ENCODE measurements at places on chromosomes 2 and 18.
A peak's percentile ranks its signal among the peaks of the same experiment; 100 is the strongest.

GRCh38 chr2:158735822-158736580, 59.1 kb upstream of the DAPL1 start:
- DNase-seq, result no peak

DNA sequence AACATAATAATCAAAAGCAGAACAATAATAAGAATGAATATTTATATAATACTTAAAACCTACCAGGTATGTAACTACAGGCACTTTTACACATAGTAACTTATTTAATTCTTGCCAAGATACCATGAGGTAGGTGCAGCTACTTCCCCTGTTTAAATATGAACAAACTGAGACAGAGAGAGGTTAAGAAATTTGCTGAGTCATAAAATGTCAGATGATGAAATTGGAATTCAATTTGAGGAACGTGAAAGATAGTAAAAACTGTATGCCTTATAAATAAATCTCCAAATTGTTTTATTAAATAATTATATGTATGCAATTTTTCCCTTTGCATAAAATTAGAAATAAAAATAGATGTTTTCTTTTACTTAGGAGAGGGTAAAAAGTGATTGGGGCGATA, 1103.3 kb upstream of the NRXN1 start:
- no peak for DNase-seq

DNA sequence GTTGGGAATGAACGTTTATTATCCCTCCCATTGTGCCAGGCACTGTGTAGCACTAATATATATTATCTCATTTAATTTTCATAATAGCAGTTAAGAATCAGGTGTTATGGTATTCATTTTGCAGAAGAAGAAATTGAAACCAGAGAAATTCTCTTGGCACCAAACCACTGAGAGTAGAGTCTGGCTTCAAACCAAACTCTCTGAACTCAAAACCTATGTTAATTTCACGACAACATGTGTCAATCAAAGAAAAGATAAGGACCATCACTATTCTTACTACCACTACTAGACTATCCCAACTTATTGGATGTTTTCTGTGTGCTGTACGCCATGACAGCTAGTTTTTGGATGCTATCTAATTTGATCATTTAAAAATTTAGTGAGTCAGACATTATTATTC, 24.1 kb upstream of the ZEB2 start:
- DNase-seq, result no peak

DNA sequence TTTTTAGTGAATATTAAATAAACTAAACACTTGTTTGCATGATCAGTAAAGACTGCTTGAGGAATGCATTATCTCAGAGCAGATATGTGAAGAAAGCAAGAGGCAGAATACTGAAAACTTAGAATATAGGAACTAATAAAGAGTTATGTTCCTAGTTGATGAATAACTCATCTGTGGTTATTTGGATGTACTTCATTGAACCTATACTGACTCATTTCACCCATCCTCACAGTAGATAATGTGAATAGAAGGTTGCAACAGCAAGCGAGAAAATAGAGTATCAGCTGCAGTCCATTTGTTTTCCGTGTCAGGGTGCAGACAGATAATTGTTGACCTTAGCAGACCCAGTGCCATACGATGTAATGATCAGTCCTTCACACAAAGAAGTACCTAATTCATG, 945.7 kb upstream of the LRRTM1 start:
- DNase-seq, result no peak

- no peak for DNase-seq
These were observed 70.0 kb downstream of the PDCL3 start for GRCh38 chr2:100632759-100633158.

DNA sequence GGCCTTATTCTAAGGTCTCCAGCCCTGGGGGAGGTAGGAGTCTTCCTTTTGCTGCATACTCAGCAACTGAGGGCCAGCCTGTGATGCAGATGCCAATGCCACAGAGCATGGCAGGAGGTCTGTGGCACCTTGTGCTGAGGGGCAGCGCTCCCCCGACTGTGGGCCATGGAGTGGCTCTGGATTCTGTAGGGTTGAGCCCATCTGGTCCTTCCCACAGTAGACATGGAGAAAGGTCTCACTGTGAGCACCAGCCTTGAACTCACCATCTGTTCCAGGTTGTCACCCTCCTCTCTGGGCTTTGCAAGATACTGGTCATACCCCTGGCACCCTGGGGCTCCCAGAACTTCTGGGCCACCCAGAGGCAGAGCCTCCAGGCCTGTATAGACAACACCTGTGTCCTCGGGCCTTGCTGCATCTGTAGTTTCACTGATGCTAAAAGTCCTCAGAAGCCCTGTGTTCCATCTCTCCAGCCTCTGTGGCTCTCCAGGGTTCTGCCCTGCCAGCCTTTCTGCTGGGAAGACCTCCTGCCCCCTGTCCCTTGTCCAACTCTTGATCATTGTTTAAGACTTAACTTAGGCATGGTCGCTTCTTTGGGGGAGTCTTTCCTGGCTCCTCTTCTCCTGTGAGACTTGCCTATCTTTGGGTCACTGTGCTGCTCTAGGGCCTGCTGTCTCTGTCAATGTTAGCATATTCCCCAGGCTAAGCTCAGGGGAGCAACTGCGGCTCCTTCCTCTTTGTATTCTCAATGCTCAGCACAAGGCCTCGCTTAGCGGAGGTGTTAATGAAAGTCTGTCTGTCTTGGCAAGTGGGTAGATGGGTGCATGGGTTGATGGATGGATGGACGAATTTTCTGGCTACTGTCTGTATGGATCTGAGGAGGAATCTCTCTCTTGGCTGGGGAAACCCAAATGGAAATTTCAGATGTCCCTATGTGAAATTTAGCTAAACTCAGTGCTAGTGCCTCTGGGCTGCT, 160.9 kb downstream of the DYSF start:
- no peak for DNase-seq

DNA sequence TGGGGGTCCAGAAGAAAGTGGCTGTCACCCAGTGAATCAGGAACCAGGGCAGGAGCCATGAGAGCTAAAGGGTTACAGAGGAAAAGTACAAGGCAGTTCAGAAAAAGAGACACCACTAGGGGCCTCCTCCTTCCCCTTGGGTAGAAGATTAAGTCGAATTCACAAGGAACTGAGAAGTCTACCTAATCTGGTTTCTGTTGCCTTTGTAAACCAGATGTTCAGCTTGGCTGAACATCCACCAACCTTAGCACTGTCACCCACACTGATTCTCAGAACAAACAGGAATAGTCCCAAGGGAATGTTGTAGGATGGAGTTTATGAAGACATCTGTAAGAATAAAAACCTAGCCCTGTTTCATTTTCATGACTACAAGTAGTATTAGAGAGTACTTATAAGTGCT, 90.4 kb upstream of the NOSTRIN start:
- DNase-seq, result peak; percentile 42

- DNase-seq, result no peak
These were observed 703.0 kb downstream of the RNF144A start for GRCh38 chr2:7620255-7620654.

GRCh38 chr2:219167997-219168396, 1.8 kb downstream of the SLC23A3 start:
- no peak for DNase-seq

- DNase-seq, result no peak
These were observed 29.4 kb upstream of the MBP start for GRCh38 chr18:77161961-77162360.

DNA sequence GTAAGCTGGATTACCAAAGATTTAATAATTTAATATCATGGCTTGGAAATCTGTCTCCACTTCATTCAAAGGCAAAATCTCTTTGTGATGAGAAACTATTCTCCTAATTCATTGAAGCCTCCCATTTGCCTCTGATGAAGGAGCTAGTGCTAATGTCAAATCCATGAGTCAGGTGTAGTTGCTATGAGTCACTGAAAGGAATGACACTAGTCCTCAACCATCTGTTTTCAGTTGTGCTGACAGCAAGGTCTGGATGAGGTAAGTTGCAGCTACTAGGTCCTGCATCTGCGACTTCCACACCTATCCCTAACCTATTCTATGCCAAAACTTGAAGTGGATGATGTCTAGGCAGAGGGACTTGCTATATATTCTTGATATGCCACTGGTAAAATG, 324.0 kb upstream of the UBE2E3 start:
- DNase-seq, result peak; percentile 94

GRCh38 chr2:183868707-183869106, 729.6 kb upstream of the ZNF804A start:
- DNase-seq, result no peak

- no peak for DNase-seq
These were observed 26.1 kb downstream of the TGFA start for GRCh38 chr2:70527447-70528080.

DNA sequence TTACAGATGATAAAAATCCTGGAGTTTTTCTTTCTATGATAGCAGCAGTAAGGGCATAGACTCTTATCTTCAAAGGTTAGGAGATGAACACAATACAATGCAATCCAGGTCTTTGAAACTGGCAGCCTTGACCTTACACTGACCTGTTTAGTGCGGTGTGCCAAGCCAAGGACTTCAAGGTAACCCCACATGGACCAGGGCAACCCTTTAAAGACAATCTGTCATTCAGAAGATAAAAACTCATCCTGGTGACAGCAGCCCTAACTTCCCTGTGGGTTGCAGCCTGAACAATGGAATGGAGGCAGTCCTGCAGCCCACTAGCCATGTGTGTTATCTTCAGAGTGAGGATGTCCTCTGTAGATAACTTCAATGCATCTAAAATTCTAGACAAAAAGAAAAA, 78.1 kb downstream of the RTTN start:
- DNase-seq, result peak; percentile 13

GRCh38 chr2:2764001-2764355, 432.9 kb upstream of the MYT1L start:
- no peak for DNase-seq

DNA sequence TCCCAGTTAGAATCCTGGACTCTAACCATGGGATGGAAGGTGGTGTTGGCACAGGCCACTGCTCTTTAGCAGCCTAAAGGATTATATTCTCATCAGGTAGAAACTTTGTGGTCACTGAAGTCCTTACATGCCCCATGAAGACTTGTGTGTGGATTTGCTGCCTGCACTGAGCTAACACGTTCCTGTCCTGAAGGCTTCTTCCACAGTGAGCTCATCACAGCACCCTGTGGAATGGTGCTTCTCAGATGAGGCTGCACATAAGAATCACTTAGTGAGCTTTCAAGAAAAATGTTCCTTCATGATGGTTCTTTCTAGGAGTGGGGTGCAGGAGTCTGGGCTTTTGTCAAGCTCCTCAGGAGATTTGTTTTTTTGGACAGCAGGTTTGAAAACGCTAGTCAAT, 26.8 kb downstream of the STAMBP start:
- DNase-seq, result no peak

DNA sequence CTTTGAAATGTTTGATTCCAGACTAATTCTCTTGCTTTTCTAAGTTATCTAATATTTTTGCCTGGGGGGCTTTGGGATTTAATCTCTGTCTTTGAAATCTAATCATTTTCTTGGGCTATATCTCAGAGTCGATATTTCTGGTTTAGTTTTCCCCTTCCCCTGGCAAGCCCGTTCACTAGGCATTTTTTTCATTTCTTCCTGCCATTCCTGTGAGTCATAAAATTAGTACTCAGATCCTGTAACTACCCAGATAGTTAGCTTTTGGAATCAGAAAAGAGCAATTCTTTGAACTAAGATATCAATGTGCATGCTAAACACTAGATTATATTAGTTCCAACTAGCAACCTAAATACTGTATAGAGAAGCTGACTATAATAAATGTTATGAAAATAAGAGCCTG, 29.4 kb upstream of the RNF149 start:
- no peak for DNase-seq

DNA sequence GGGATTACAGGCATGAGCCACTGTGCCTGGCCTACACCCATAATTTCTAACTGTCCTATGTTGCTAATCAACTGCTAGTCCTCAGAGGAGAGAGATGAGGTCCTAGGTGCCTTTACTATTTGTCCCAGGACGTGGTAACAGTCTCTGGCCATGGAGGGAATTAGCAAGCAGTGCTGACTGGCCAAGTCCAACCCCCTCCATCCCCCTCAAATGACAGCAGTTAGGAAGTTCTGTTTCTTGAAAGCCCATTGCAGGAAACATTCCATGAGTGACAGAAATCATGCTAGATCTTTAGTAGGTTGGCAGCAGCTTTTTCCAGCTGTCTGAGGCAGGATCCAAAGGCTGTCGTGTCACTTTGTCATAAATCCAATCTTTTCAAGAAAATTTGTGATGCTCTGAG, 55.7 kb upstream of the REL start:
- no peak for DNase-seq

DNA sequence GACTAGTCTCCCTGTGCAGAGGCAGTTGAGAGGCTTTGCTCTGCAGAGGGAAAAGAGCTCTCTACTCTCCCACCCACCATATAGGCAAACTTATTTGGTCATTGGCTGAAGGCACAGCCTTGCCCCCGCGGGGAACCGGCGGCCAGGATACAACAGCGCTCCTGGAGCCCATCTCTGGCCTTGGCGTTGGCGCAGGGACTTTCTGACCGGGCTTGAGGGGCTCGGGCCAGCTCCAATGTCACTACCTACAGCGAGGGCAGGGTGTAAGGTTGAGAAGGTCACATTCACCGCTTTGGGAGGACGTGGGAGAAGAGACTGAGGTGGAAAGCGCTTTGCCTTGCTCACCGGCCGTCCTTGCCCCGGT, 2.2 kb downstream of the ONECUT2 start:
- DNase-seq, result peak; percentile 69

- no peak for DNase-seq
These were observed 83.9 kb upstream of the HDAC4 start for GRCh38 chr2:239484571-239485355.

GRCh38 chr18:27600245-27600644, 415.1 kb upstream of the CHST9 start:
- DNase-seq, result no peak

GRCh38 chr2:129378186-129378585, 601.3 kb upstream of the RAB6C start:
- DNase-seq, result no peak

- DNase-seq, result no peak
These were observed 16.8 kb downstream of the DBI start for GRCh38 chr2:119383410-119384140.

GRCh38 chr18:44521668-44522022, 159.0 kb upstream of the SETBP1 start:
- no peak for DNase-seq

DNA sequence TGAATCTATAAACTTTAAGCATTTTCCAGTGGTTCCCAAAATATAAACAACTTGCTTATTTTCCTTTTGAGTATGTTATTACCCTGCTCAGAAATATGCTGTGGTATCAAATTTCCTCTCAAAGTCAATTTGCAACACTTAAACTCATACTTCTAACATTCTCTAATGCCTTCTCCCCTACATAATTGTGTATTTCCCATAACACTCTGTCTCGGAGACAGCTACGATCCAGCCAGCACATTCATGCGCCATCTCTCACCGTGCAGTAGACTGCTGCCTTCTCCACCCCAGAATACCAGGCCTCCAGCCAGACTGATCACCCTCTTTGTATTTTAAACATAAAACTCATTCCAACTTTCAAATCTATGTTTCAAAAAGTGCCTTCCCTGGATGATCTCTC, 41.8 kb downstream of the TIMM21 start:
- no peak for DNase-seq

DNA sequence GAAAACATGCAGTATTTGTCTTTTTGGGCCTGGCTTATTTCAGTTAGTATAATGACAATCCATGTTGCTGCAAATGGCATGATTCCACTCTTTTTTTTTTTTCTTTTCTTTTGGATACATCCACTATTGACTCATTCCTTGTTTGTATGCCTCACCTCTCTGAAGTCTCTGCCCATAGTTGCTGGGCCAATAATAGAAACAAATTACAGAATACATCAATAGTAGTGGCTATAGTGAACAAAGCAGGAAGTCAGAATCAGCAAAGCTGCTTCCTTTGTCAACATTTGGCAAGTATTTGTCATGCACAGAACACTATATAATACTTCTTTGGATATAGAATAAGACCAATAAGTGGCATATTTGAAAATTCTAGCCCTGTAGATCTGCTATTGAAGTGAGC, 609.7 kb downstream of the STK39 start:
- no peak for DNase-seq

- no peak for DNase-seq
These were observed 781.3 kb upstream of the NRXN1 start for GRCh38 chr2:51813247-51813646.

Measured in mesendoderm (in vitro differentiated cells).